ENCODE measurements at places on chromosomes 5 and 9.

DNA sequence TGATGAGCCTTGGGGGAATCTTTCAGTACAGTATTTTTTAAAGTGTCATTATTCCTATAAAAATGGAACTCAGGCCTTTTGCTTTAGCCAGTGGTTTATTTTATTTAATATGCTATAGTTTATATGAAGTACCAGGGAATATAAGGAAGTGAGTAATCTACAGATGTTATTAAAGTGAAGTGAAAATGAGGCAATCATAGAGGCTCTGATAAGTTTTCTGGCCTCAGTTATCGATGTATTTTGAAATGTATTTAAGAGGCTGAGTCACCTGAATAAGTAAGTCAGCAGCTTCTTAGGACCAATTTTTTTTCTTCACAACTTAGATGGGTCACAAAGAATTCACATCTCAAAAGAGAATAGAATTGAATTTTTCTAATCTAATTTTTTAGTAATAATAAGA lies 829.0 kb downstream of the DNAH5 start:
- no peak for DNase-seq

DNA sequence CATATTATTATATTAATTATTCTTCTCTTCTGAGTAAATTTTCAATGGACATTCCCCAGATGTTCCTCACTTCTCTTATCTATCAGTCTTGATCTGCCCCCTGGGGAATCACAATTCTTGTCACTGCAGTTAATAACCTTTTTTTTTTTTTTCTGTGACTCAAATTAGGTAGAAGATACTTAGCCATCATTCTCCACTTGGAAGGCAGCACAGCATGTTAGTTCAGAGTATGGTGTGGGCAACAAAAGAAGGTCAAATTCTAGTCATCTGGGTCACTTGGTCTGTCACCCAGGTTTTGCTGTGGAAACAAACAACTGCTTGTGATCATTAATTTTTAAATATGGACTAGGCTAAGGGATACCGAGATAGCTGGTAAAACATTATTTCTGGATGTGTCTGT lies 8.1 kb upstream of the MOB3B start:
- no peak for DNase-seq

- DNase-seq, result no peak
These were observed 6.9 kb downstream of the RAB24 start for GRCh38 chr5:177296581-177296980.

GRCh38 chr9:133273819-133274218 lies 1.2 kb downstream of the ABO start:
- DNase-seq, result no peak

DNA sequence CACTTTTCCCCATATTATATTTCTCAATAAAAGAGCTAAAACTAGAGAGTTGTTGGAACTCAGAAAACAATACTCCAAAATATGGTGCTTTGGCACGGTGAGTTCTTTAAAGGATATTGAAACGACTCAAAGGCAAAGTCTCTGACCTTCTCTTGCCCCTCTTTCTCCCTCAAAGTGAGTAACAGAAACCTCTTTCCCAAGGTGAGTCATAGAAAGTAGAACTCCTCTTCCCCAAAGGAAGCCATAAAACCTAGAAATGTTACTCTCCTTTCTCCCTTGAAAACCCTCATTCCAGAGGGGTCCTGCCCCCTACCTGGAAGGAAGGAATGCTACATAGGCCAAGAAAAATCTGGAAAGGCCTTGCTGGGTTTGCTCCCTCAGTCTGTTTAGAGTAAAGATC lies 47.5 kb downstream of the RAPGEF6 start:
- DNase-seq, result peak; percentile 47

GRCh38 chr9:137919095-137919465 lies 41.5 kb downstream of the CACNA1B start:
- no peak for DNase-seq

GRCh38 chr9:27626244-27627187 lies 53.2 kb upstream of the C9orf72 start:
- no peak for DNase-seq

- DNase-seq, result no peak
These were observed 25.7 kb downstream of the FAM170A start for GRCh38 chr5:119655061-119655460.

GRCh38 chr5:176847726-176848290 lies 37.4 kb downstream of the UNC5A start:
- DNase-seq, result no peak

DNA sequence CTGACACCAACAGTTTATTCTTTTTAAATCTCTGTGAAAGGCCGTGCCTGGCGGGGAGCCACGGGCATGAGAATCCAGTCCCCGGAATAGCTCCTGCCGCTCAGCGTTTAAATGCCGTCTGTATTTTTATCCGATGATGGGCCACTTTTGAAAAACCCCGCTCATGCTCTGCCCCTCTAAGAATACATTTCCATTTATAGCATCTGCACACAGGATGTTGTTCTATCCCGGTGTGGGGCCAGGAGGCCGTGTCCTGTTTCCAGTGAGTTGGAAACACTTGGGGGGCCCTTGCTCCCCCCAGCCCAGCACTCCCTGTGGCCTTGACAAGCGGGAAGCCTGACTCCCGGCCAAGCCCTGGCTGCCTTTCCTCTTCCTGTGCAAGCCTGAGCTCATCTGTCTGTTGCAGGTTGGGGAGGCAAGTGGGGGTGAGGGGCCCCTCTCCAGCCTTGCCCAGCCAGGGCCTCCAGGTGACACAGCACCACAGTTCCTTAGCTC lies 39.0 kb downstream of the ERGIC1 start:
- peak; percentile 64 for DNase-seq

DNA sequence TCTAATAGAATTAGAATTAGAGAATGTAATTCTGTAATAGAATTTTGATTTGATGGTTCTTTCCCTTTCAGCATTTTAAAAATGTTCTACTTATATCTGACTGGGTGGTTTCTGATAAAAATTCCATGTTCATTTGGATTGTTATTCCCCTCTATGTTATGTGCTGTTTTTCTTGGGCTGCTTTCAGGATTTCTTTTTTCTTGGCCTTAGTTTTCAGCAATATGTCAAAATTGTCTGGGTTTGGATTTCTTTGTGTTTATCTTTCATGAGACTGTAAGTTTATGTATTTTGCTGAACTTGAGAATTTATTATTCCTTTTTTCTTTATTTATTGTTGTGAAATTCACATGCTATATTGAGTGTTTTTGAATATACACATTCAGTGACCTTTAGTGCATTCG lies 189.1 kb downstream of the RANBP17 start:
- DNase-seq, result no peak

DNA sequence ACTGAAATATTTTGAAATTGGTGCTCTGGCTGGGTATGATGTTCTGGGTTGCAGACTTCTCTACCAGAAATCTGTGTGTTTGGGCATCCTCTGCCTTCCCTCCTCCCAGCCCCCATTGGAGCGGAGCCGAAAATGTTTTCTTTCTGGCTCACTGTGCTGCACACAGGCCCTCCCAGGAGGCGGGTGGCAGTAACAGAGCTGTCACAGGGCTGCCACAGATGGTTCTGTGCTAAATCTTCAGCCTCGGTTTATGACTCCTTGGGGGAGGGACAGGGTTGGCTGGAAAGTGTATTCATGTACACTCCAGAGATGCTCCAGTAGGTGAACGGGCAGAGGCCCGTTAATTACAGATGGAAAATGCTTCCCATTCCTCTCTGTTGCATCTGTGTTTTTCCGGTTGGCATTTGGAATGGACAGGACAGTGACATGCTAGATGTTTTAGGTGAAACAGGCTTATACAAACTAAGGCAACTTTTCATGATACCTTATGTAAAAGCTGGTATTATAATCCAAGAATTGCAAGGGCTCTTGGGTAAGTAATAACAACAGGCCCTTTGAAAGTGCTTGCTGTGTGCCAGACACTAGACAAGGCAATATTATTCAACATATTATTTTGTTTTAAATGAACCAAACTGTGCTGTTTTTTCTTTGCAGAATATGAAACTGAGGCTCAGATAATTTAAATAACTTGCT lies 180.2 kb downstream of the ADCY2 start:
- DNase-seq, result no peak

GRCh38 chr9:106077731-106078130 lies 383.4 kb downstream of the TMEM38B start:
- DNase-seq, result no peak

DNA sequence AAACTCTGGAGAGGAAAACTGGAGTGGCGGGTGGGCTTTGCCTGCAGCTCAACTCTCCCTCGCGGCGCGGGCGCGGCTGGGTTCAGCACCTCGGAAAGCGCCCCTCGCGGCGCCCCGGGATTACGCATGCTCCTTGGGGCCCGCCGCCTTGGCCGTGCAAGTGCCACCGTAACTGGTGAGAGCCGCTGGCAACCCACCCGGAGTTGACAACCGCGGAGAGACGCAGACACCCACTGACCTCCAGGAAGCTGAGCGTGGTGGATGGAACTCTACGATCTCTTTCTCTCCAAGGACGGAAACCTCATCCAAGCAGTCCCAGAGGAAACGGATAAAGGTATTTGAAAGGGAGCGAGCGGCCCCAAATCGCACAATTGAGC lies 194 bp upstream of the RXFP3 start:
- DNase-seq, result peak; percentile 54

DNA sequence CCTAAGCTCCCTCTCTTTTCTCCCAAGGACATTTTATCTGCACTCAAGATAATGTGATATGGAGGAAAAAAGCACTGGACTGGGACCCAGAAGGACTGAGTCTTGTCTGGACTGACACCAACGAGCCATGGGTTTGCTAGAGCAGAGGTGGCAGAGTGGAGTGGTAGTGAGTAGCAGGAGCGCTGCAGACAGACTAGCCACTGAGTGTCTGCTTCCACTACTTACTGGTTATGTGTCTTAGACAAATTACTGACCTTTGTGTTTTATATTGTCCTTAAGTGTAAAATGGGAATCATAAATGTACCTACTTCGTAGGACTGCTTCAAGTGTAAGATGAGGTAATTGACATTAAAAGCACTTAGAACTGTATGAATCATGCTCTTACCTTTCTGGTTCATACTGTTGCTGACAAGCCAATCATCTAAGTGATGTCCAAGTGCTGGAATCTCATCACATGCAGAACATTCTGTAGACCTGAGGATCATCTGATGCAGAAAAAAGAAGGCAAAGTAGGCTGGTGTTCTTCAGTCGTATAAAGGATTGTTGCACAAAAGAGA lies 12.5 kb upstream of the PRLR start:
- no peak for DNase-seq

DNA sequence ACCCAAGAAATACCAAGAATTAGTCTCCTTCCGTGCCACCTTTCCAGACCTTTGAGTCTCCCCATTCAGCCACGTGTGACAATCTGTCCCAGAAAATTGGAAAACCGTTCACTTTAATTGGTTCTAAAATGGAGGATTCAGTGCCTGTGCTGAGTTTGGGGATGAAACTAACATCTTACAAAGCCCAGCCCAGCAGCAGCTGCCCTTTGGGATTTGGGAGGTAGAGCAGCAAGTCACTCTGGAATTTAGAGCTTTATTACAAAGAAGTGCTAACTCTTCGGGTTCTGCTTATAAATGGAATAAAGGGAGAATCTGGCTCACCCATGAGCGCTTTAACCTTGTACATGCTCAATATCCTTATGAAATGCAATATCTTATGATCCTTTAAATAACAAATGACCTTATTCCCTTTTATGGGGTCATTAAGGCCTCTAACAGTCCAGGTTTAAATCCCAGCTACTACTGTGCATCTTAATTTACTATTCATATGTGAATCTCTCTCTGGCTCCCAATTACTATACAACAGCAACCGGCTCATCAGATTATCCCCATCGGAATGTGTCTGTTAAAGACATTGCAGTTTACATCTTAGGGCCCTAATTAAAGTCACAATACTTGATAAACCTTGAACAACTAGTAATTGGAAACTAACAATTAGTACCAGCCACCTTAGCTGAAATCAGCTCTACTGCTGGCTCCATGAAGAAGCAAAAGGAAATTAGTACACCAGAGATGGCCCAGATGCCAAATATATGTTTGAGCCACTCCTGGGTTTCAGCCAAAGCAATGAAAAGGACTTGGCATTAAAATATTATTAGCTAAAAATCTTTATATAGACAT lies 271.8 kb upstream of the SMARCA2 start:
- DNase-seq, result no peak

DNA sequence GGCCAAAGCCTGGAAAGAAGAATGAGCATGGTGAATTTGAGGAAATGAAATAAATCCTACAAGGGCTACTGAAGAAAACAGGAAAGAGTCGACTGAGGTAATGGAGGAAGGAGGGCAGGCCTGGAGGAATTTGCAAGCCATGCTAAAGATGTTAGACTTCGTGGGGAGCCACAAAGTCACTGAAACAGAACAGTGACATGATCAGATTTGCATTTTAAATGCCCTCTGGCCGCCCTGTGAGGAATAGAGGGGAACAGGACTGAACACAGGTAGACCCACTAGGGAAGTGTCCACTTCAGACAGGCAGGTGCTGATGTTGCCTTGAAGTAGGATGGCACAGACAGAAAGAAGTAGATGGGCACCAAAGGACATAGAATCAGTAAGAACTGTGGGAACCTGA lies 42.8 kb upstream of the RLN1 start:
- DNase-seq, result no peak

DNA sequence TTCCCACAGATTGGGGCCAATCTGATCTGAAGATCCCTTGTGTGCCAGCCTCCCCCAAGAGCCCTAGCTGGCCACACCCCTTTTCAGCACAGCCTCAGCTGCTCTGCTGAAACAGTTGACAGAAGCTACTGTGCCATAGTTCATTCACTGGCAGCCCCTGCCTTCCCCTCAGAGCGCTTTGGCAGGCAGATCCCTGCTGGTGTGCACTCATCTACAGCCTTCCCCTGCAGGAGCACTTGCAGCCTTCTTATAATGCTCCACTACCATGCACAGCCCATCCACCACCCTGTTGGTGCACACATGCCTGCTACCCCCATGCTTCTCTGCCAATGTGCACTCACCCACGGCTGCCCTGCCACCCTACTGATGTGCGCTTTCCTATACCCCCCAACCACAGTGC lies 471.3 kb downstream of the MTRR start:
- no peak for DNase-seq

DNA sequence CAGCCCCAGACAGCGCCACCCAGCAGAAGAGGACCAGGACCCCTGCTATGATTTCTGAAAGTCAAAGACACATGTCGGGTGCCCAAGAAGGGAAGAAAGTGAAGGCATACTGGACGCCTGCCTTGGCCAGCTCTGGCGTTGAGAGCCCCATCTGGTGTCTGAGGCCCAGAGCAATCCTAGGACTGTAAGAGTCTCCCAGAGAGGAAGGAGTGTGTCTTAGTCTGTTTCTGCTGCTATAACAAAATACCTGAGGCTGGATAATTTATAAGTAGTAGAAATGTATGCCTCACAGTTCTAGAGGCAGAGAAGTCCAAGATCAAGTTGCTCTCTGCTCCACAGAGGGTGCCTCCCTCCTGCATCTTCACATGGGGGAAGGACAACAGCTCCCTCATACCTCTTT lies 10.8 kb downstream of the RASGEF1C start:
- DNase-seq, result no peak

- DNase-seq, result no peak
These were observed 17.0 kb upstream of the IPPK start for GRCh38 chr9:92686954-92687353.

GRCh38 chr9:69324549-69325401 lies at the start of gene ENTREP1:
ENTREP1 (plus strand) TSS chr9:69325215; CDS start chr9:69325310, 95 bp downstream.
- no peak for DNase-seq
